Ecto neural progenitor cell (in vitro differentiated cells): ENCODE measurements at places on chromosomes 13 and 19.

DNA sequence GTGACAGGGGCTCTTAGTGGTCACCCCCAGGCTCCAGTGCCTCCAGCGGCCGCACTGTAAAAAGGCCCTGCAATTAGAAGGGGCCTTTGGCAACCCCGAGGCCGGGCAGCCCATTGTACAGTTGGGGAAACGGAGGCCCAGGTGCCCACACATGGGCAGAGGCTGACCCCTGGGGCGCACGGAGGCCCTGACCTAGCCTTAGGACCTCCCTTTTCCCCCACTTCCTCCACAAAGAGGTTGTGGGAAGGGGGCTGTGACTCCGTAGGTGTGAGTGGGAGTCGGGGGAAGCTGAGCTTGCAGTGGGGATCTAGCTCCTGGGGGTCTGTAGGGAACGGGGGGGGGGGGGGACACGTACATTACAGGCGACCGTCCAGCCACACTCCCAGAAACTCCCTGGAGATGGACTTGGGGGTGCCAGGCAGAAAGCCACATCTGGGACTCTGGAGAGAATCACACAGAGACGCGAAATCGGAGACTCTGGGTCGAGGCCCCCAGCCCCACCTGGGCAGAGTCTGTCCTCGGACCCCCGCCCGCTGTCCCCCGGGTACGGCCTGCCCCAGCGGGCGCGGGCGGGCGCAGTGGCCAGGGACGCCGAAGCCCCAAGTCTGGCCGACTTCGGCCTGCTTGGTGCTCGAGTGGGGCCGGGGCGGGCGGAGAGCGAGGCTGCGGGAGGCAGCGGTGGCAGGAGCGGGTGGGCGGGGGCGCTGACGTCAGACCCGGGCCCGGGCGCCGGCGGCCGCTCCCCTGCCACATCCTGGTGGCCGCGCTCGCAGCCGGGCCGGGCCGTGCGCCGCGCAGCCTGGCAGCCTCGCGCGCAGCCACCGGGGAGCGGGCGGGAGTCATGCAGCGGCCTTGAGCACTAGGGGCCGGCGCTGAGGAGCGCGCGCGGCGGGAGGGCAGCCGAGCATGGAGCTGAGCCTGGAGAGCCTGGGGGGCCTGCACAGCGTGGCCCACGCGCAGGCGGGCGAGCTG, at the start of gene ONECUT3:
ONECUT3 (plus strand) TSS at position 750 of the 972 bp plus-strand sequence; CDS start at position 907, 157 bp downstream.
- no peak for DNase-seq

DNA sequence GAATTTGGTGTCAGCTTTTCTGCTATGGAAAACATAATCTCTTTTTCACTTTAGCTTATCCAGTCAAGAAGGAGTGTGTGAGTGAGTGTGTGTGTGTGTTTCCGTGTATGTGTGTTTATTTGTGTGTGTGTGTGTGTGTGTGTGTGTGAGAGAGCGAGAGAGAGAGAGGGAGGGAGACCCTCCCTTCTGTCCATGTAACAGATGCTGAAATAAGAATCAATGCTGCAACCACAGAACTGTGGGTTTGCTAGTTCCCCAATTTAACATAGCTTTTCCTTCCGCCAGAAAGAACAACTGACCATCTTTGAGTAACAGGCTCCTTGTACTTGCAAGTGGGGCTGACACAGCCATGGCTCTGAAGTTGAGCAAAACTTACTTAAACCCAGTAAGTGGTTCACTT, 5.2 kb downstream of the LCP1 start:
- DNase-seq, result no peak

GRCh38 chr13:91216928-91217700, 130.4 kb upstream of the MIR17HG start:
- DNase-seq, result peak; percentile 93

- no peak for DNase-seq
These were observed 148.2 kb downstream of the RAP2A start for GRCh38 chr13:97582170-97582569.

GRCh38 chr13:112715715-112716460, 26.1 kb downstream of the ATP11A start:
- DNase-seq, result no peak

DNA sequence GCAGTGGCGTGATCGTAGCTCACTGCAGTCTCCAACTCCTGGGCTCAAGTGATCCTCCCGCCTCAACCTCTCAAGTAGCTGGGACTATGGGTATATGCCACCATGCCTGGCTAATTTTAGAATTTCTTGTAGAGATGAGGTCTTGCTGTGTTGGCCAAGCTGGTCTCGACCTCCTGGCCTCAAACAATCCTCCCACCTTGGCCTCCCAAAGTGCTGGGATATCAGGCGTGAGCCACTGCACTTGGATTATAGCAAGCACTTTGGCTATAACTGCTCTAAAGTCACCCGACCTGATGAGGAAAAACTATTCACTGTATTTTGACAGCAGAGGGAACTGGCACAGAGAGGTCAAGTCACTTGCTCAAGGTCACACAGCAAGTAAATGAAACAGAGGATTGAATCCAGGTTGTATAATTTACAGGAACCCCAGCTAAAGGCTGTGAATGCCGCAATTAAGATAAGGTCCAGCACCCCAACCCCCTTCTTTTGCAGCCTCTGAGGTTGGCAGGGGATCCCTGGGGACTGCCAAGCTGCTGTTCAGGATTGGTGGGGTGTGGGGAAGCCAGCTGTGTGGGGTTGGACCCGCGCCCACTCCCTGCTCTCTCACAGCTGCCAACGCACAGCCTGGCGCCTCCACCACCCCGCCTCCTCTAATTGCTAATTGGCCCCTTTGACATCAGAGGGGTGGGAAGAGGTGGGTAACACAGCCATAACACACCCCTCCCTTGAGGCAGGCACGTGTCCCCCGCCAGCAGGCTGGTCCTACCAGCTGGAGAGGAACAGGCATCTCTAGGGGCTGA, 6.0 kb downstream of the TMIGD2 start:
- no peak for DNase-seq

- no peak for DNase-seq
These were observed 25.8 kb downstream of the CACNG6 start for GRCh38 chr19:54017261-54017660.

DNA sequence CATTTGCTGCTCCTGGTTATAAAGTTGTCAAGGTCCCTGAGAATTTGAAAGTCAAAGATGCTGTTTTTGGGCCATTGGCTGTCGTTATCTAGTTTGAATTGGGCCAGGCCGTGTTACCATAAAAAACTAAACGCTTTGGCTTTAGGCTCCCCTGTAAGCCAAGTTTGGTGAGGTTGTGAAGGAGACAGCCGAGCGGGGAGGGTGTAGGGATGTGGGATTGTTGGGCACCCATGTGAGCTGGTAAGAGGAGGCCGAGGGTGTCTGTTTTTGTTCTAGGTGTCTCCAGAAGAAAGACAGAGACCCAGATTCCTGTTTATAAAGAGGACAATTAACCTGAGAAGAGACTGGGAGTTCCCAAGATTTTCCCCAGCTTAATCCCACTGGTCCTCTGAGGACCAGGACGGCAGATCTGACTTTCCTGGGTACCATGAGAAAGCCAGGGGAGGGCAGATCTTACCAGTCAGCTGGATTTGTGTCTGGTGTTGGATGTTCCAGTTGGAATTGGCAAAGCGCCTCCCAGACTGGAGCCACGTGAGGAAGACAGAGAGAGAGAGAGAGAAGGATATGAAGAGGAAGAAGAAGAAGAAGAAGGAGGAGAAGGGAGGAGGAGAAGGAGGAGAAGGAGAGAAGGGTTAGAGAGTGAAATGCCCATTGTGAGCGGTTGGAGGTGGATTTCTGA, 25.1 kb downstream of the TMEM255B start:
- DNase-seq, result no peak

- DNase-seq, result no peak
These were observed 42.7 kb downstream of the CAPN12 start for GRCh38 chr19:38701455-38702063.

GRCh38 chr13:113962386-113962785, 11.5 kb downstream of the C13orf46 start:
- DNase-seq, result no peak

GRCh38 chr19:53991224-53992113, at the start of gene CACNG6:
Gene CACNG6, plus strand, starts transcription at chr19:53991637. Its CDS starts 1,241 bp downstream, at chr19:53992878.
- DNase-seq, result peak; percentile 71

DNA sequence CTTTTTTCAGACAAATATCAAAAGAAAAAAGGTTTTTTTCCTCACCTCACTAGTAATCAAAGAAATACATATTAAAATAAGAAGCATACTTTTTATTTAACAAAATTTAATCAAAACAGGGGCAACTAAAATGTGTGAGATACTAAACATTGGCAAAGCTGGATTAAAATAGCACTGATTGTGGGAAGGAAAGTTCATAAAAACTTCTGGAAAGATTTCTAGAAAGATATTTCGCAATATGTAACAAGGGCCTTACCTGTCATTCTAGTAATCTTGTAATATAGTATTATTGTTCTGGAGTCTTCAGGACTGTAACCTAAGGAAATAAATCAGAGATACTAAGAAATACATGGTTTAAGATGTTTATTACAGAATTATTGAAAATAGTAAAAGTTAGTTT, 482.5 kb downstream of the SUCLA2 start:
- DNase-seq, result no peak

GRCh38 chr13:33375421-33375820, 89.9 kb upstream of the STARD13 start:
- no peak for DNase-seq

DNA sequence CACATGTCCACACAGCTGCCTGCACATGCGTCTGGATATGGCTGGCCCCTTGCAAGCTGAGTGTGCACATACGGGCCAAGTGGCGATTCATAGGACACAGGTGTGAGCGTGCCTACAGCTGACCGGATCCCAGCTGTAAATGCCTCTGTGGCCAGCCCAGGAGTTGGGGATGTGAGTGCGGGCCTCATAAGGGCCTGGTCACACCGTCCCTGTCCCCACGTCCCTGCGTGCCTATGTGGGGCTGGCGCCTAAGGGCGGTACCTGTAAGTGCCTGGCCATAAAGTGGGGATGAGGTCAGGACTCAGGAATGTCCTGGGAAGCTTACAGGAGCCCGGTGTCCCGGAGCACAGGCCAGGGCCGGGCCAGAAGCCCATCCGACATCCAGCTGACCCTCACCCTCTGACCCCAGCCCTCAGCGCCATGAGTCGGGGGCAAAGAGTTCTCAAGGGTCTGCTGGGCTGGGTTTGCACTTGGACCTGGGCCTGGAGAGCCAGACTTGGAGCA, 1.3 kb upstream of the ARHGAP45 start:
- DNase-seq, result no peak

DNA sequence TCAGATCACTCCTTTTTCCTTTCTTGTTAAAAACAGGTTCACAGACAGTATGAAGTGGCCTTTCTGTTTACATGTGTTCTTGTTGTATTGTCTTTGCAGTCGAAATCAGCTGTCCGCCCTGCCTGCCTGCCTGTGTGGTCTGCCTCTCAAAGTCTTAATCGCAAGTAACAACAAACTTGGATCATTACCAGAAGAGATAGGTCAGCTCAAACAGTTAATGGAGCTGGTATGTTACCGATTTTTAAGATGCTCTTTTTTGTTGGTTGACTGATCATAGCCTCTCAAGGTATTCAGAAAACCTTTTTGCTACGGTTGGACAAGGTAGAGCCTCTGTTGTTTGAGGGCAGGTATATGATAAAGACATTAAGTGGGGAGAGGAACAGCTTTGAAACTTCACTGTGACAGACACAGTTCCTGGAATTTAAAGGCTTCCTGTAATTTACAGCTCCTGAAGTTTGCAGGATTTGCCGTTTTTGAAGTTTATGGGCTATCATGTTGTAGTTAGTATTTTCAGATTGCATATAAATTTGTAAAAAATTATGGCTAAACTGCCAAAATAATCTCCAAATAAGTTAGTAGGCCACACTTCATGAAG, 116.1 kb downstream of the LRCH1 start:
- no peak for DNase-seq

DNA sequence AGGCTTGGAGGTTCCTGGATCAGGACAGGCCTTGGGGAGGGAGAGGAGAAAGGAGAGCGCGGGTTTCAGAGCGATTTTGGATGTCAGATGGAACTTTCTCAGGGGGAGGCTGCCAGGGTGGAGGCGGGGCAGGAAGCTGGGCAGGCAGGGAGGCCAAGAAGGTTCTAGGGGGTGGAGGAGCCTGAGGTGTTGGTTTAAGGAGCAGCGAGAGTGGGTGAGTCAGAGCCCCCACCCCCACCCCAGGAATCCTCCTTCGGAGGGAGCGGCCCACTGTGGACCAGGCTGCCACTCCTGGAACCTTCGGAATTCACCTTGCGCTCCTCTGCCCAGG, 15.9 kb upstream of the NOP53 start:
- DNase-seq, result no peak

DNA sequence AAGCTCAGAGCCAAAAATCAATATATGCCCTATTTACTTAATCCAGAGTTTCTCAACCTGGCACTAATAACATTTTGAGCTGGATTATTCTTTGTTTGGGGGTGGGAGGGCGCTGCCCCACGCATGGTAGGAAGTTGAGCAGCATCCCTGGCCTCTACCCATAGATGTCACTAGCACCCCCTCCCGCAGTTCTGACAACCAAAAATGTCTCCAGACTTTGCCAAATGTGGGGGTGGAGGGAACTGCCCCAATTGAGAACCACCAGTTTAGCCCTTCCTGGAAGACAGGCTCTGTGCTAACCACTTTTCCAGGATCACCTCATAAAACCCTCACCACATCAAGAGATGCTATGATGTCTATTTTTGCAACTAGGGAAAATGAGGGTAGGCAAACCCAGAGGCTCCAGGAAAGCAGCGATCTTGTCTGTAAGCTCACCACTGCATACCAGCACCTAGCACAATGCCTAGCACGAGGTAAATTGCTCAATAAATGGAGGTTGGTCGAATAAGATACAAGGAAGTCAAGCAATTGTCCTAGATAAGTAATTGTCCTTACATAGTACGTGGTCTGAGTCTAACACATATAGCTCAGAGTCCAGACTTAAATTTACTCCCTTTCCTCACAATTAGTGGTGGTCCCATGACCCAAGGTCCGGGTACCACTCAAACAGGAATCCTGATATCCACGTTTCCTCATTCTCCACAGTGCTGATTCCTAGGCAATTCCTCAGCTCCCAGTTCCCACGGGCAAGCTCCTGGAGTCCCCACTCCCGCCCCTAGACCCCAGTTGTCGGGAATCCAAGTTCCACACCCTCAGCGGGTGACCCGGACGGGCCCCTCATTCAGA, 892 bp downstream of the TRIR start:
- no peak for DNase-seq

- DNase-seq, result no peak
These were observed 11.6 kb downstream of the OXGR1 start for GRCh38 chr13:96982672-96983071.
